ENCODE measurements at places on chromosomes 7 and 10.

DNA sequence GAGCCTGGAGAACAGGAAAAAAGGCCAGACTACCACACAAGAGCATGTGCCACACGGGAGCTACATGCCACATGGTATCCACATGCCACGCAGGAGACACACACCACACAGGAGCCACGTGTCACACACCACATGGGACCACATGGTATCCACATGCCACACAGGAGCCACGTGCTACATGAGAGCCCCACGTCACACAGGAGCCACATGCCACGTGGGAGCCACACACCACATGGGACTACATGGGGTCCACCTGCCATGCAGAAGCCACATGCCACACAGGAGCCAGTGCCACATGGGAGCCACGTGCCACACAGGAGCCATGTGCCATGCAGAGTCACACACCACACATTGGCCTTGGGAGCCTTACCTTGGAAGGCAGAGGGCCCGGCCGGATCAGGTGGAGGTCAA, 244.4 kb upstream of the PPP2R2D start:
- DNase-seq, result no peak

DNA sequence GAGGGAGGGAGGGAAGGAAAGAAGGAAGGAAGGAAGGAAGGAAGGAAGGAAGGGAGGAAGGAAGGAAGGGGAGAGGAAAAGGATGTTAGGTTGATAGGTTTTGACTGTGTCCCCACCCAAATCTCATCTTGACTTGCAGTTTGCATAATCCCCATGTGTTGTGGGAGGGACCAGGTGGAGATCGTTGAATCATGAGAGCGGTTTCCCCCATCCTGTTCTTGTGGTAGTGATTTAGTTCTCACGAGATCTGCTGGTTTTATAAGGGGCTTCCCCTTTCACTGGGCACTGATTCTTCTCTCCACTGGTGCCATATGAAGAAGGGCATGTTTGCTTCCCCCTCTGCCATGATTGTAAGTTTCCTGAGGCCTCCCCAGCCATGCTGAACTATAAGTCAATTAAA, 15.1 kb upstream of the NUDCD3 start:
- DNase-seq, result no peak

GRCh38 chr10:5949009-5949759, 28.2 kb downstream of the IL15RA start:
- peak; percentile 49 for DNase-seq

DNA sequence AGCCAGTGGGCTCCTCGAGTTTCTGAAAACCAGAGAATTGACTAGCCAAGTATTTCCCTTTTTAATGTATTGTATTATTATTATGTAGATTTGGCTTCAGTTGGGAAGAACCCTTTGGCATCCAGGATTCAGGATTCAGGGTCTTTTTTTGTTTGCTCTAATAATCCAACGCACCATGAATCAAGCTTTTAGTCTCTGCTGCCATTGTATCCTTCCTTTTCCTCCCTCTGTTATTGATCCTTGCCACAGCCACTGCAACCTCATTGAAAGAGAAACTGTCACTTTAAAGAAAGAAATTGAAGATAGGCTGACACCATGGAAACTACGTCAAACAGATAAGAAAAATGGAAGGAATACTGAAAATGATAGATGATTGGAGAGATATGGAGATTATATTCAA, 150.0 kb downstream of the CHRM2 start:
- DNase-seq, result no peak

GRCh38 chr10:530717-531116, 158.8 kb downstream of the DIP2C start:
- no peak for DNase-seq

- peak; percentile 83 for DNase-seq
These were observed 27.4 kb upstream of the GDI2 start for GRCh38 chr10:5840314-5841307.

DNA sequence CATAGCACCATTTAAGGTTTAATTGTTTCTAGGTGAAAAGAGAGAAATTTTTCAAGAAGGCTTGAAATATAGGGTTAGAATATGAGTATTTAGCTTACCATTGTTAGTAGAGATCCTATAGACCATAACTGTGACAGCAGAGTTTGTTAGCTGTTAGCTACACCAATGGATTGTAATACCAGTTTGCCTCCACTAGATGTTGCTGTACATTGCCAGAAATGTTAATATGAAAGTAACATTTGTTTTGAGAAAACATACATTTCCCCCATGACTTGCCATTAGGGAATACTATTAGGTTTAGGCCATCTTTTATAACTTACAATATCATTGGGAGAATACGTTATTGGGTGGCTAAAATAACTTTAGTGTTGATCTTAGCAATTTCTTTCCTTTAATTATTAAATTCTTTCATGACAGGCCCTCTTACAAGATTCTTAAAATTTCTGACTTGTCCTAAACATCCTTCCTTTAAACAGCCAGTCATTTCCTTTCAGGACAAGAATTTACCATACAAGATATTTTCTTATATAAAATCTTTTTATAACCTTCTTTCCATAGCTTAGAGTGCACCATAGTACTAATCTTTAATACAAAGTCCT, 39.5 kb downstream of the ZNF117 start:
- DNase-seq, result peak; percentile 46

- DNase-seq, result no peak
These were observed 1144.1 kb downstream of the GATA3 start for GRCh38 chr10:9198611-9199010.

GRCh38 chr7:93856323-93856722, 34.2 kb downstream of the TFPI2 start:
- DNase-seq, result no peak

GRCh38 chr10:84818961-84819360, 490.6 kb downstream of the CCSER2 start:
- no peak for DNase-seq

DNA sequence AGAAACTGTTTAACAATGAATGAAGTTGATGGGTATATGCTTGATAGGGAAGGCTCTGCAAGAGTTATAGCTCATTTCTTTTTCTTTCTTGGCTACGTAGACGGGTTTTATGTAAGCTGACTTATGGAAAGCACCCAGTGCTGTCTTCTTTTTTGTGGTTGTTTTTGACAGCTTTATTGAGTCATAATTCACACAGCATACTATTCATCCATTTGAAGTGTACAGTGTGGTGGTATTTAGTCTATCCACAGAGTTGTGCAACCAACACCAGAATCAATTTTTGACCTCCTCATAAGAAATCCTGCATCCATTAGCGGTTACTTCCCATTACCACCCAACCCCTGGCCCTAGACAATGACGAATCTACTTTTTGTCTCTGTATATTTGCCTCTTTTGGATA, 240.6 kb upstream of the KIAA1217 start:
- no peak for DNase-seq

GRCh38 chr10:88234297-88234696, 348.8 kb downstream of the RNLS start:
- no peak for DNase-seq

GRCh38 chr7:55177589-55178261, 158.9 kb downstream of the EGFR start:
- no peak for DNase-seq

GRCh38 chr10:5684971-5685763, 529 bp downstream of the TASOR2 start:
- peak; percentile 46 for DNase-seq

GRCh38 chr7:123993996-123994395, 38.9 kb downstream of the TMEM229A start:
- DNase-seq, result no peak

DNA sequence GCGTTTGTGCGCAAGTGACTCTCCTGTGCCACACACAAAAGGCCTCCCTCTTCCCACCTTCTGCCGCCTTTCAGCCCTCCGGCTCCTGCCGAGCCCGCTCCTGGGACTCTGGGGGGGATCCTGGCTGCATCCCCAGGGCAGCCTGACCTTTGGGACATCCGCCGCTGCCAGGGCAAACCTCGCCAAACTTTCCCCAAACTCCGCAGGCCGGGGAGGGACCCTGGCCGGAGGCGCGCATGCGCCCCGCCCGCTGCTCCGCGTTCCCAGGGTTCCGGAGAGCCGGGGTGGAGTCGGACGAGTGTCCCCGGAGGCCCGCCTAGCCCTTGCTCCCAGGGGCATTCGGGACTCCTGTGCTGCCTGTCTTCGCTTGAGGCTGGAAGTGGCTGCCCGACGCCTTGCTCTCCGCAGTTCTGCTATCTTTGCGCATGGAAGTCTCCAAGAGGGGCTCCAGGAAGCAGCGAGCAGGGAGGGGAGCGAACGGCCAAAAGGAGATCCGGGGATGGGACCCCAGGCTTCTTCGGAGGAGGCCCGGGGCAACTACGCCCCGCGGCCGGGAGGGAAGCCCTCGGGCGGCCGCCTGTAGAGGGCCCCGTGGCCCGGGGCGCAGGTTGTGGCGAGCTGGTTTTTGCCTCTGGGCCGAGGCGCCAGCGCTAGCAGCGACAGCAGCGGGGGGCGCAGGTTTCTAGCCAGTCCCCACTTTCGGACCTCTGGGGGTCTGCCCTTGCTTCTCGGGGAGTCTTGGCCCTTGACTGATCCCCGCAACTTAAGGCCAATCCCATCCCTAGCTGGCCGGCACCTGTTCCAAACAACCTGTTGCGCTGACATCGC, 7.0 kb downstream of the PTF1A start:
- DNase-seq, result peak; percentile 19

- DNase-seq, result no peak
These were observed 211.6 kb downstream of the SFMBT2 start for GRCh38 chr10:7199152-7199760.

DNA sequence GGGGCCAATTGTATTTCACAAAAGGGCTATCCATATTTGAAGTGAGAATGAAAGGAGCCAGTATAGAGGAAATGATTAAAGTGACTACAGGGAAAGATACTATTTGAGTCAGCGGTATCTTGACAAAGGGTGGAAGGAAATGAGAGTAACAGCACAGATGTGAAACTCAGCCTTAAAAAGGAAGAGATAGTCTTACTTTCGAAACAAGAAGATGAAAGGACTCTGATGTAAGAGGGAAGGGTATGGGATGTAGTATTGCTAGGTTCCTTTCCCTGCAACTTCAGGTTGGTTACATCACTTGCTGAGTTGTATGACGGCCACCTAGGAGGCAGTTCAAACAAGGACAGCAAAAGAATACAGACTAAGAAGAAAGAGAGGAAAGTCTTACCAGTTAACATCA, 13.7 kb downstream of the CISD1 start:
- peak; percentile 61 for DNase-seq

- DNase-seq, result no peak
These were observed 184.7 kb downstream of the CHCHD3 start for GRCh38 chr7:132897093-132897687.

DNA sequence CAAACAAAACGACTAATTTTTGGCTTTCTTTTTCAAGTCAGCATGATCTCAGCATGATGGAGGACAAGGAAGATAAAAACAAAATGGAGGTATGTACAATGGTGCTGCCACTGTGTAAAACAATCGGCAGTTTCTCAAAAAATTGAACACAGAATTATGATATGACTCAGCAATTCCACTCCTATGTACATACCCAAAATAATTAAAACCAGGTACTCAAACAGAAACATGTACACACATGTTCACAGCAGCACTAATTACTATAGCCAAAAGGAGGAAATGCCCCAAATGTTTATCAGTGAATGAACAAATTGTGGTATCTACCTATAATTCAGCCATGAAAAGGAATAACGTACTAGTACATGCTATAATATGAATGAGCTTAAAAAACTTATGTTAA, 29.9 kb downstream of the SNX13 start:
- no peak for DNase-seq

- DNase-seq, result no peak
These were observed 31.9 kb upstream of the C10orf53 start for GRCh38 chr10:49647554-49647953.

GRCh38 chr7:84372155-84372621, 177.6 kb upstream of the SEMA3A start:
- no peak for DNase-seq

GRCh38 chr10:78706256-78706655, 362.5 kb upstream of the ZMIZ1 start:
- no peak for DNase-seq

DNA sequence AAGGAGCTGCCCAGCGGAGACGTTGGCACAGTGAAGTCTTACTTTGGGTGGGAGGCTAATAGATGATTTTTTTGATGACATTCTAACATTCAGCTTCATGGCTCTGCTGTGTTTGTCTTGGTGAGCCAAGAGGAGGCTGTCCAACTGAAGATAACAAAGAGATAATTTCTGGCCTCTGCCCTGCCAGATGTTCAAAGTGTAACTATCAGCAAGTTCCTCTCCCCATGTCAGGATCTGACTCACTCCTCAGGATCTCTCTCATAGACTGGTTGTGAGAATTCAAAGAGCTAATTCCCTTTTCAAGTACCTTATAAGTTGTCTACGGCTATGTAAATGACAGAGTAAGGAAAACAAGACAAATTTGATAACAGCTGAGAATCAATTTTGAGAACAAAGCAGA, 1340.9 kb downstream of the XPNPEP1 start:
- DNase-seq, result no peak

GRCh38 chr10:17088118-17088806, 41.3 kb downstream of the CUBN start:
- no peak for DNase-seq

DNA sequence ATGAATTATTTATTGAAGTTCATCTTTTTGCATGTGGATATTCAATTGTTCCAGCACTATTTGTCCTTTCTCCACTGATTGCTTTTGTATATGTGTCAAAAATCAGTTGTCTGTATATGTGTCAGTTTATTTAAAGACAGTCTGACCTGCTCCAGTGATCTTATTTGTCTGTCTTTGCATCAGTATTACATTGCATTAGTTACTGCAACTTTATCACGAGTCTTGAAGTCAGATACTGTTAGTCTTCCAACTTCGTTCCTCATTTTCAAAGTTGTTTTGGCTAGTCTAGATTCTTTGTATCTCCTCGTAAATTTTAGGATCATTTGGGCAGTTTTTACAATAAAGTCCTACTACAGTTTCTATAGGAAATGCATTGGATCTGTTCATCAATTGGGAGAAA, 166.4 kb downstream of the CELF2 start:
- no peak for DNase-seq

- DNase-seq, result no peak
These were observed 12.3 kb downstream of the ESYT2 start for GRCh38 chr7:158816995-158817394.

- DNase-seq, result no peak
These were observed 8.0 kb downstream of the COA1 start for GRCh38 chr7:43721193-43721806.

GRCh38 chr7:55569269-55569663, 3.0 kb downstream of the VOPP1 start:
- no peak for DNase-seq

DNA sequence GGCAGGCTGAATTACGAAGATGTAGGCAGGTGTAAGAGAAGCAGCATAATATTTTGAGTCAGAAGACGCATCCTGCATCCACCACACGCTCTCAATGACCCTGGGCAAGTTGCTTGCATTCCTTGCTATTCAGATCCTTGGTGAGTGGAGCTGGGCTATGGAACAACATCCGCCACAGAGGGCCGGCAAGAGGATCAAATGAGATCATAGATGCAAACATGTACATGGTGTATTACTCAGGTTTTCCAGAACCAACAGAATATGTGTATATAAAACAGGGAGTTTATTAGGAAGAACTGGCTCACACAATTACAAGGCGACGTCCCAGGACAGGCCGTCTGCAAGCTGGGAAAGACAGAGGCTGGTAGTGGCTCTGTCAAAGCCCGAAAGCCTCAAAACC, 51.5 kb downstream of the ADAM12 start:
- DNase-seq, result no peak
